Astrocyte of the cerebellum (primary cell): ENCODE measurements at places on chromosomes 5 and 9.

GRCh38 chr5:40646266-40646665 is 33.4 kb upstream of the PTGER4 start:
- DNase-seq, result no peak

- DNase-seq, result peak; percentile 23
Observed at GRCh38 chr9:136244122-136244968, 1.3 kb downstream of the QSOX2 start.

- no peak for DNase-seq
Observed at GRCh38 chr5:90982576-90982975, 400.5 kb downstream of the ARRDC3 start.

GRCh38 chr5:96339862-96340261 is 93.2 kb downstream of the PCSK1 start:
- no peak for DNase-seq

DNA sequence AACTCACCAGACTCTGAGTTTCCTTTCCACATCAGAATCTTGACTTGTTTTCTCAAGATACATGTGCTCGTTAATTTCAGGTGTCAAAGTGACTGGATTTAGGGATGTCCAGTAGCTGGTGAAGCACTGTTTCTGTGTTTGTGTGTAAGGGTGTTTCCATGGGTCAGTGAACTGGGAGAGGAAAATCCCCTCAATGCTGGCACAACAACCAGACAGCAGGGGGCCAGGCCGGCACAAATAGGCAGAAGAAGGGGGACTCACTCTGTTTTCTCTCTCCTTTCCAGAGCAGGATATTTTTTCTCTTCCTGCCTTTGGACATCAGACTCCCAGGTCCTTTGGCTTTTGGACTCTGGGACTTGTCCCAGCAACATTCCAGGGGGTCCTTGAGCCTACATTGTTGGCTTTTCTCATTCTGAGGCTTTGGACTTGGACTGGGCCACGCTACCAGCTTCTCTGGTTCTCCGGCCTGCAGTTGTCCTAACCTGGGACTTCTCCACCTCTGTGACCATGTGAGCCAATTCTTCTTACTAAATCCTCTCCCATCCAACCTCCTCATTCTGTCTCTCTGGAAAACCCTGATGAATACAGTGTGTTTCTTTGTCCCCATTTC is 144.0 kb downstream of the CAAP1 start:
- no peak for DNase-seq

DNA sequence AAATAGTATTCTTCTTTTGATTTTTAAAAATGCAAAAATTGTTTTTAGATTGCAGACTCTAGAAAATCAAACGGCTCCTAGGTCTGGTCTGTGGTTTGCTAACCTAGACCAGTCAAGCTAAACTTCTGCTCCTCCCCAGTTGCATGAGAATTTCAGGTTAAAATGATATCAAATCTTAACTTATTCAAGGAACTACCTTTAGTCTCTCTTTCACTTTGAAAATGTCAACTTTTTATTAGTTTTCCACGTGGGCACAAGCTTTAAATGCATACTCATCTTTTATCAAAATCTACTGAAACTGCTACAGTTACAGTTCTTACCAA is 8.8 kb downstream of the CAMK4 start:
- DNase-seq, result no peak

DNA sequence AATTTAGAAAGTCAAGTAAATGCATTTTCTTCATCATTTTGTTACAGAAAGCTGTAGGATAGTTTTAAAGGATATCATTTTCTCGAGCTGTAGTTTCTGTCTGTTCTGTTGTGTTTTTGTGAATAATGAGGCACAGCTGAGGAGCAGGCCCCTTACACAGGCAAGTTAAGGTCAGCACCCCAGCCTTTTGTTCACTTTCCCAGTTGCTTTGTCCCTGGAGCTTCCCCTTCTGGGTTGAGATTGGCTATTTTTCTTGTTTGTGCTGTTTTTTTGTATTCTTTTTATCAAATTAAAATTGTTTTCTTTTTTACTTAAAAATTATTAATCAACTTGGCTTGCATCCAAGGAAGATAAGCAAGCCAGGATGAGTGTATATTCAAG is 213.8 kb upstream of the ACTBL2 start:
- no peak for DNase-seq

DNA sequence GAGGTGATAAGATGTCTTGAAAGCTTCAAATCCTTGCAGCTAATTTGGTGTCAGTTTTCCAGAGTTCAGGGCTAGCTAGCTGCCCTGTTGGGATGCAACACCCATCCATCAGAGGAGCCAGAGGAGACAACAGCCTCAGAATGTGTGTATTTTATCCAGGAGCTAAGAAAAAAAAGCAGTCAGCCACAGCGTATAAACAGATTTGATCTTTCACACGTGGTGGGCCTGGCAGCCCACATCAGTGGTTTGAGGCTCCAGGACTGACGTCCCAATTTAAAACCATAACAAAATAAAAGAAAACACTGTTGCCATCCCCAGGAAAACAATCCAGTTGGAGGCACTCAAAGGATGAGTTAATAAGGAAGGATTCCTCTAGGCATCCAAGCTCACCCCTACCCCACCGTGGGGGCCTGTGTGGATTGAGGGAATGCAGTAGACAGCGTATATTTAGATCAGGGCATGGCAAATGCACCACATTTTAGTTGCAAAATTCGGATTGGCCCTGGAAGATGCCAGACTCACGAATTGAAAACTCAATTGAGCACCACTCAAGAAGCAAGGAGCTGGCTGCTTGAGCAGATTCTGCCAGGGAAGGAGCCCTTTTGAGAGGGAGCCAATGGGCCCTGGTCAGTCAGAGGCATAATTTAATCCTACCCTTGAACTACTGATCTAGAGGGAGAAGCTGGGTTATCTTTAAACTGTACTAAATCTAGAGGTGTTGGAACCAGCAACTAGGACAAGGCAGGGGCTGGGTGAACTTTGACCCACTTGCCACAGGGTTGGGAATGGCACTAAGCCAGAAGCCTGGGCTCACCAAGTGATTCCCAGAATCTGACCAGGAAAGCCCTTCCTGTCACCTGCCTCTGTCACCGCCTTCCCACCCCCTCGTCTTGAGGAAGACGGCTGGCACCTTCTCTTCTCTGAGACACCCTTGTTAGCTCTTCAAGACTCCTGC is 17.5 kb downstream of the ADRA1B start:
- DNase-seq, result peak; percentile 82

- no peak for DNase-seq
Observed at GRCh38 chr5:136309932-136310598, 55.3 kb downstream of the TRPC7 start.

GRCh38 chr5:3844266-3844665 is 248.6 kb downstream of the IRX1 start:
- DNase-seq, result no peak

- no peak for DNase-seq
Observed at GRCh38 chr9:21993007-21993406, 1.2 kb downstream of the CDKN2A start.

DNA sequence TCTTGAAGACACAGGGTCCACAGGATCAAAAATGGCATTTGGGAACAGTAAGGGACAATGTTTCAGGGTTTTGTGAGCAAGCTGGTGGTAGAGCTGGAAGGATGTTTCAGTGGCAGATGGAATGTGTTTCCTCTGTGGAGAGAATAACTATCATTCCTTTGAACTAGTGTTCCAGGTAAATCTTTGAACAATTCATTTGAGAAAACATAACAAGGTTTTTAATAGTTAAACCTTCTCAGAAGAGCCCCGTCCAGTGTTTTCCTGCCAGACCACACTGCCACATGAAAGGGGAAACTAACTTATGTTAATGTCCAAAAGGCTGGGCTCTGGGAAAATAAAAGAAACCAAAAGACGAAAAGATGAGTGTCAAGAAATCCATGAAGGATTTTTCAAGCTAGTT is 207.0 kb upstream of the ZNF462 start:
- no peak for DNase-seq

GRCh38 chr5:12292610-12293204 is 388.5 kb upstream of the CTNND2 start:
- peak; percentile 18 for DNase-seq

- DNase-seq, result no peak
Observed at GRCh38 chr9:128473104-128473503, 17.3 kb downstream of the ODF2 start.

DNA sequence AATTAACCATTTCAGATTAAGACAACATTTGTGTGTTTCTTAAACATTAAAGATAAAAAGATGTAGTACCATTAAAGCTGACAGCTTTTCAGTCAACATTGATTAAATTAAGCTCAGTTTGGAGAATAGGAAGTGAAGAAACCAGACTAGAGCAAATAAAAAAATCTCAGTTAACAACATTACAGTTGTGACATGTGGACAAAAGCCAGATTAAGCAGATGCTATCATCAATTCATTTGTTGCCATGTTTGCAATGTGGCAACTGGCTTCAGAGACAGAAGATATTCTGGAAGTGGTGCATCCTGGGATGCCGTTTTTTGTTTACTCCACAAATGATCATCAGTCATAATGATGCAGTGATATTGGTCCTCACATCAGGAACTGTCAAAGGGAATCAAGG is 70.3 kb upstream of the CNTLN start:
- no peak for DNase-seq

GRCh38 chr9:137672907-137673791 is 54.3 kb downstream of the EHMT1 start:
- peak; percentile 69 for DNase-seq

DNA sequence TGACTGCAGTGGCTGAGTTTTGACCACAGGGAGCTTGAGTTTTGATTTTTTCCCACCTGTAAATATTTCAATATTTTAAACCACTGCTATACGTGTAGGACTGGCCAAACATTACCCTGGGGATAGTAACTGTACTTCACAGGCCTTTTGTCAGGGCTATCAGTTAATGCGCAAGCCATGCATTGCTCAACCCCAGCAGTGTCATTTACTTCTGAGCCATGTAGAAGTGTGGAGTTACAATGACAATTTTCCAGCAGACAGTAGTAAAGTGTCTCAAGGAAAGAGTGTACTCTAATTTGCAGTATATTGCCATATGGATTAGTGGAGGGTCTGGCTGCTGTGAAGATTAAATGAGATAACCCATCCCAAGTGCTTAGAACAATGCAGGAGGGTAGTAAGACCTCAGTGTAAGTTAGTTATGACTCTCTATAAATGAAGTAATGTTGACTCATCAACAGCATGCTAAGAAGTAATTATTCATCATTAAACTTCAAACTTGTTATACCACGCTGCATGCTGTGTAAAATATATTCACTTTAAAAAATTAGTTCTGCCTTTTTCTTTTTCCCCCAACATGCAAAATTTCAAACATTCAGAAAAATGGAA is 489.2 kb downstream of the KDM4C start:
- no peak for DNase-seq

DNA sequence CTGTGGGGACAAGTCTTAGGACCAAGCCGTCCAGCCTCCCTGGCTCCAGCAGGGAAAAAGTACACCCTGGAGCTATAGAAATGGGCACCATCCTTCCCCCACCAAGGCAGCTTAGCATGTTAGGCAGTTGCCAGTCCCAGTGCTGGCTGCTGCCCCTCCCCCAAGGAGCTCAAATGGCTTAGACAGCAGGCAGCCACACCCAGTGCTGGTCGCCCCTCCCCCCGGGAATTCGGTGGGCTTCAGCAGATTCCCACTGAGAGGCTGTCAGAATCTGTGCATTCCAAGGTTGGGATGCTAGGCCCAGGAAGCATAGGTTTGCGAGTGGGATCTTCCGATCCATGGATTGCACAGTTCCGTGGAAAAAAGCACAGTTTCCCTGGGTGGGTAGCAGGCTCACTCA is 105.2 kb upstream of the ITGA1 start:
- no peak for DNase-seq

GRCh38 chr5:9782826-9783560 is 152.8 kb upstream of the TAS2R1 start:
- DNase-seq, result no peak
